ENCODE measurements at places on chromosomes 7 and 10. TPM values are rescaled to one million over a fixed set of nuclear protein-coding genes. Genes with fewer than 3 reads are reported as not detected.
A peak's percentile ranks its signal among the peaks of the same experiment; 100 is the strongest.

DNA sequence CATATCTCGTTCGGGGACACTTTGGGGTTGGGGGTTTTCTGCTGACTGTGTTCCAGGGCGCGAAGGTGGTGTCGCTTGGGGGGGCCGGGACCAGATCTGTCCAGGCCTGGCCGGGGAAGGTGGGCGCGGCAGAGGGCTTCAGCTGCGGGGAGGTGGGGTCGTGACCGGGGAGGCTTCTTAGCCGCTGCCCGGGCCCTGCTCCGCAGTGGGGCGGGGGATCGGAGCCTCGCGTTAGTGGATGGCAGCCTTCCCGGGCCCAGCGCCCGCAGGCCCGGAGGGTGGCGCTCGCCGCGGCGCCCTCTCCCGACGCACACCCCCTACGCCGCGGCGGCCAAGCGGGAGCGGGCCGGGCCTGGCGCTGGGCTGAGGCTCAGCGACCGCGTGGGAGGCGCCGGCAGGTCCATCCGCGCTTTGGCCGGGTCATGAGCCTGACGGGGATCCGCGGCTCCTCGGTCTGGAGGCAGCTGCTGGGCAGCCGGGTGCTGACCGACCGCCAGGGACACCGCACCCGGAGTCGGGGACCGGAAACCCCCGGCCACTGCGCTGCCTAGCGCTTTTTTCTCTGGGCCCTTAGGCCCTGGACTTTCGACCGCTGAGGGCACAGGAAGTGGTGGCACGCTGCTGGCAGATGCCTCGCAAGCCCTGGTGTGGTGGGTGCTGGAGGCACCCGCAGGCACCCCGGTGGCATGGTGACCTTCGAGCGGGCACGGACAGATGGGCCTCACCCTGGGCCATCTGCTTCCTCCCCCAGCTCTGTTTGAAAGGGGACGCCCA is 1.2 kb downstream of the AGAP3 start:
- peaks cover 51% of the 10 kb centered on the region for H3K4me1 ChIP-seq
- peak overlapping the region; percentile 80 for H3K27ac ChIP-seq
- peaks cover 19% of the 10 kb centered on the region for H3K36me3 ChIP-seq
- H3K4me3 ChIP-seq = peak overlapping the region; percentile 99
- no peak for DNase-seq

DNA sequence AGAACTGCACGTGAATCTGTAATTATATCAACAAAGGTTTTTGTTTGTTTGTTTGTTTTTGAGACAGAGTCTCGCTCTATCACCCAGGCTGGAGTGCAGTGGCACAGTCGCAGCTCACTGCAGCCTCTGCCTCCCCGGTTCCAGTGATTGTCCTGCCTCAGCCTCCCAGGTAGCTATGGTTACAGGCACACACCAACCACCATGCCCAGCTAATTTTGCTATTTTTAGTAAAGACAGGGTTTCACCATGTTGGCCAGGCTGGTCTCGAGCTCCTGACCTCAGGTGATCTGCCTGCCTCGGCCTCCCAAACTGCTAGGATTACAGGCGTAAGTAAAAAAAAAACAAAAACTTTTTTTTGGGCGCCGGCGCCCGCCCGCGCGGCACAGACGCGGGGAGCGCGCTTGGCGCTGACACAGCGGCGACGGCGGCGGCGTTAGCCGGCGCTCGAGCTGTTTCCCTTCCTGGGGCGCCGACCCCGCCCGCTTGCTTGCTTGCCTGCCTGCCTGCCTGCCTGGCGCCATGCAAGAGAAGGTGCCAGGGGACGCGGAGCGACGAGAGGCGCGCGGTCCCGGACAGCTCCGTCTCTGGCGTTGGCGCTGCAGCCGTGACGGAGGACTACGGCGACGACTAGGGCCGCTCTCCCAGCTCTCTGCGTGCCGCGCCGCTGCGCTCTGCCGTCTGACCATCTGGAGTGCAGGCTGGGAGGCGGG is 171.4 kb upstream of the NUPR2 start:
- DNase-seq = no peak
- H3K27ac ChIP-seq = no peak overlapping the region
- no peaks in the 10 kb centered on the region for H3K4me1 ChIP-seq
- H3K27me3 ChIP-seq = peaks cover 1% of the 10 kb centered on the region
- peaks cover 12% of the 10 kb centered on the region for H3K36me3 ChIP-seq
- H3K4me3 ChIP-seq = no peak overlapping the region

DNA sequence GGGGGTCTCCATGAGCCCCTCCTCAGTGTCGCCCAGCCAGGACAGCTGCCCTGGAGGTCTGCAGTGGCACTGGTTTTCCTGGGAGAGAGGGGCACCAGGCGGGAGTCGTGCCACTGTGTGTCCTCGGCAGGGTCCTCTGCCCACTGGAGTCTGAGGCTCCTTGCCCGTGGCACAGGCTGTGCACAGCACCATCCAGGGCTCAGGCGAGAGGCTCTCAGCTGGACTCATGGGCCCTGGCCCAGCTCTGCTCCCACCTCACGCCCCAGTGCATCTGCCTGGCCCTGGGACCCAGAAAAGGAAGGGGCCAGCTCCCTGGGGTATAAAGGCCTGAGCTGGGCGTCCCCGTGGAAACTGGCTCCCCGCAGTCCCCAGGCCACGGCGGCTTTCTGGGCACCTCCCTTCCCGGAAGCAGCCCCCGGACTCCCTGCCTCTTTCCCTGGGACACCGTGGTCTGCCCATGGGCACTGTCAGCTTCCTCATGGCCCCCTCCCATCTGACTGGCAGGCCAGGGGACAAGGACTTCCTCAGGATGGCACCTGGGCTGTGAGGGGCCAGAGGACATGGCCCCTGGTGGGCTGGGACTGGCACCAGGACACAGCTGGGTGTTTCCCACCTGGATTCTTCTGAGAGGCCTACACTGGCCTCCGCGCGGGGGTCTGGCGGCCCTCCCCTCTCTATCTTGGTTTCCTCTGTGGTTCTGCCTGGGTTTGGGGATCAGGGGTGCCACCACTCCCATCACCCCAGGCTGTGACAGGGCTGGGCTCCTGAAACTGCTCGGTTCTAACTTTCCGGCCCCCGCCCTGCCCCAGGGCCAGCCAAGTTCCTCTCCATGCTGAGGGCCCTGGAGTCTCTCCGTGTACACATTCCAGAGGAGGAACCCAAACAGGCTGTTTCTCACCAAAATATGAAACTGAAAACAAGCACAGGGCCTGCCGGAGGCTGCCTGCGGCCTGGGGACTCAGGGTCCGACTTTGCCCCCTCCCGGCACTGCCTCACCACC is 5.5 kb downstream of the FOXL3 start:
- H3K27ac ChIP-seq = no peak overlapping the region
- H3K27me3 ChIP-seq = peaks cover 12% of the 10 kb centered on the region
- H3K4me1 ChIP-seq = no peaks in the 10 kb centered on the region
- no peak overlapping the region for H3K4me3 ChIP-seq

GRCh38 chr10:71735709-71736569 is 16.4 kb upstream of the C10orf105 start:
- no peak overlapping the region for H3K27ac ChIP-seq
- H3K4me1 ChIP-seq = peaks cover 16% of the 10 kb centered on the region
- H3K4me3 ChIP-seq = no peak overlapping the region
- no peaks in the 10 kb centered on the region for H3K36me3 ChIP-seq
- peaks cover 3% of the 10 kb centered on the region for H3K27me3 ChIP-seq
- no peak for DNase-seq

- H3K27ac ChIP-seq = no peak overlapping the region
- H3K4me3 ChIP-seq = peak overlapping the region; percentile 65
- peaks cover 18% of the 10 kb centered on the region for H3K27me3 ChIP-seq
- no peak for DNase-seq
- peaks cover 6% of the 10 kb centered on the region for H3K4me1 ChIP-seq
- H3K36me3 ChIP-seq = no peaks in the 10 kb centered on the region
Observed at GRCh38 chr10:93567277-93568104, 1.0 kb downstream of the FFAR4 start.

- H3K4me3 ChIP-seq = no peak overlapping the region
- H3K36me3 ChIP-seq = peaks cover 21% of the 10 kb centered on the region
- H3K27ac ChIP-seq = no peak overlapping the region
Observed at GRCh38 chr10:11191190-11191589, 173.5 kb downstream of the CELF2 start.

DNA sequence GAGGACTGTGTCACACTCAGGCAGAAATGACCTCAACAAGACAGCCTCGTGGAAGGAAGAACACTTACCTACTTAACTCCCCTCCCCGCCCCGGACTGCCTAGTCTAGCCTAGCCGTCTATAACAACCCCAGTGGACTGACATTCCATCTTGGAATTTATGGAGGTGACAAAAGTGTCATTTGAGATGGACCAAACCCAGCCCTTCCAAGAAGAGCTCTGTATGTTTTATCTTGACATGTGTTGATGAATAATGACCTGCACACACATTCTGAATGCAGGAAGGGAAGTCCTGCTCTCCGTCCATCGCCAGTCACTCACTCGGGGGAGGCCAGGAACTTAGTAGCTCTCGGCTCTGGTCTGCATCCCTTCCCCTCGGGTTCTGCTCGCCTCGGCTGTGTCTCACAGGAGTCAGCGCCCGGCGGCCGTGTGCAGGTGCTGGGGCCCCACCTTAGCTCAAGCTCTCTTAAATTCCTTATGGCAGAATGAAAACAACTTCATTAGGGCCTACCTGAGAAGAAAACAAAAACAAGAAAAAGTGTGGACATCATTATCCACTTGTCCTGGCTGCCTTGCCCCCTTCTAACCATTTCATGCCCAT is 140.9 kb upstream of the NPS start:
- H3K27ac ChIP-seq = no peak overlapping the region
- peaks cover 40% of the 10 kb centered on the region for H3K36me3 ChIP-seq
- no peak for DNase-seq
- no peaks in the 10 kb centered on the region for H3K4me1 ChIP-seq
- peak overlapping the region; percentile 51 for H3K4me3 ChIP-seq

DNA sequence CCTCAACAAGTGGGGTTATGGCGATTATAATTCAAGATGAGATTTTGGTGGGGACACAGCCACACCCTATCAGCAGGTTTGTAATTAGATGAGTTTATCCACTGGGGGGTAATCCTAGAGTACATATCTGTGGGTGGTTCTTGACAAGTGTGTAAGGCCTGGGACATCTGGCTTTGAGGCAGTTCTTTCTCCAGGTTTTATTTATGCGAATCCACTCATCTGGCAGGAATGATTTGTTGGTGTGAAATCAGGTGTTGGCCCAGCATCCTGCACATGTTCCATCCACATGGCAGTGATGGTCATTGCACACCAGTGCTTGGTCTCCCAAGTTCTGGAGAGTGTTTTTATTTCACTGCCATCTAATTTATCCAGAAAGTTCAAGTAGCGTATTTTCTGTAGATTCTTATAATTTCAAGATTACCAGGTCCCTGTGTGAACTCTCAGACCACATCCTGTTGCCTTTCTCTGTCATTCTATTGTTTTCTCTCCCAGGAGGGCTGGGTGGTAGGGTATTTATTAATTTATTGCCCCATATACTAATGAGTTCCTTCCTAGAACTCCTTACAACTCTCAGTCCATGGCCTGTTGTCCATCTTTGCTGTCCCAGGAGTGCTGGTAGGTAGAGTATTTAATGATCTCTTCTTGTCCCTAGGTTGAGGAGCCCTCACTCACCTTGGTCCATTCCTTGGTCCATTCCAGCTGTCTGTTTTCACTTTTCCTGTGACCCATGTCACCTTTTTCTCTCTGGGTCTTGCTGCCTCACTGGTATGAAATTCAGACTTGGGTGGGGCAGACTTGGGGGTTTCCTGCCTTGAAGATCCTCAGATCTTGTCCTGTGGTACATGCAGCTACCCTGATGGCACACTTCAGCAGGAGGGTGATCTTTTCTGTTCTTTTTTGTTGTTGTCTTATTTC is 10.4 kb downstream of the RALA start:
- peaks cover 65% of the 10 kb centered on the region for H3K4me1 ChIP-seq
- peaks cover 7% of the 10 kb centered on the region for H3K27me3 ChIP-seq
- no peak for DNase-seq
- H3K4me3 ChIP-seq = peak overlapping the region; percentile 63

DNA sequence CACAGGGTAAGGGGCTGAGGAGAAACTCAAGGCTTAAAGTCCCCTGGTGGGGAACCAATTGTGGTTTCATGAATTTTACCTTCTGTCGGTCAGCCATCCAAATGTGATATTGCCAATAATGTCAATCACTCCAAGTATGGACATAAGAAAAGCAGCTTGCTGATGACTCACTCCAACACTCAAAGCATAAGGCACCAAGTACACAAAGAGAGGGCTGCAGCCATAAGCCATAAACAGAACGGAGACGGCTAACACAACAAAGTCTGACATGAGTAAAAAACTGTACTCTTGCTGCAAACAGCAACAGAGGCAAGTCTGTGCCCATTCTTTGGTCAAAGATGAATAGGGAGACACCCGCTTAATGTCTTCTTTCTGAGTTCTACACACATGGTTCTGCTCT is 24.2 kb downstream of the IFIT5 start:
- no peak overlapping the region for H3K27ac ChIP-seq
- no peak for DNase-seq
- no peaks in the 10 kb centered on the region for H3K4me1 ChIP-seq
- H3K4me3 ChIP-seq = no peak overlapping the region
- no peaks in the 10 kb centered on the region for H3K27me3 ChIP-seq
- H3K36me3 ChIP-seq = no peaks in the 10 kb centered on the region

GRCh38 chr7:3466261-3466660 is 165.2 kb downstream of the SDK1 start:
- H3K4me3 ChIP-seq = no peak overlapping the region
- H3K27ac ChIP-seq = no peak overlapping the region
- DNase-seq = no peak

- peaks cover 6% of the 10 kb centered on the region for H3K27me3 ChIP-seq
- H3K27ac ChIP-seq = no peak overlapping the region
- no peak for DNase-seq
Observed at GRCh38 chr10:80598951-80599350, 61.2 kb downstream of the SH2D4B start.

DNA sequence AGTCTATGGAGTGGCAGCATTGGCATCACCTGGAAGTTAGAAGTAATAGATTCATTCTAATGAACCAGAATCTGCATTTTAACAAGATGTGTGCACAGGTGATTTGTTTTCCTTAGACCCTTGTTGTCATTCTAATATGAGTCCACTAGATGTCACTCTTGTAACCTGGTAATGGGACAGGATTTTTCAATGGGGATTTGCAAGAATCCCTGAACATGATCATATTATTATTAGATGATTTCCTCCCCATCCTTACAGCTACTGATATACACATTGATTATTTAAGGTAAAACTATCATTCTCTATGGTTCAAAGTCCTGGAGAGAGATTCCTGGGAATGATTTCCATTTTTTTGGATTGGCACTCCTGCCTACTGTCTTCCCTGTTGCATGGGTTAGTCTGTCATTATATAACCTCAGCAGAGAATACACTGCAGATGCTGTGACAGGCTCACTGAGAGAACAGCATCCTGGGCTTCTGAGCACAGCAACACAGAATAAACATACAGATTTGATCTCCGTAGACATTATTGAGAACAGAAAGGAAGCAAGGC is 194.9 kb downstream of the SUGCT start:
- no peaks in the 10 kb centered on the region for H3K36me3 ChIP-seq
- H3K4me3 ChIP-seq = no peak overlapping the region
- H3K27ac ChIP-seq = no peak overlapping the region
- no peak for DNase-seq
- H3K4me1 ChIP-seq = peaks cover 6% of the 10 kb centered on the region

- no peaks in the 10 kb centered on the region for H3K27me3 ChIP-seq
- DNase-seq = no peak
- no peak overlapping the region for H3K27ac ChIP-seq
- H3K4me1 ChIP-seq = peaks cover 14% of the 10 kb centered on the region
Observed at GRCh38 chr10:121975295-121976086, 474 bp upstream of the NSMCE4A start.

OR6V1 gene
- not detected for total RNA-seq

HKDC1 gene
- total RNA-seq = 0.31 TPM

ERVW-1 gene
- not detected for total RNA-seq

LDB3 gene
- total RNA-seq = 0.36 TPM

STN1 gene
- total RNA-seq = 11.5 TPM

MRC1 gene
- 35.7 TPM for total RNA-seq

DKK1 gene
- 6.8 TPM for total RNA-seq

Data from endothelial cell (in vitro differentiated cells).